Dermis microvascular lymphatic vessel endothelial cell (primary cell): ENCODE measurements at places on chromosomes 12 and 14. TPM values are rescaled to one million over a fixed set of nuclear protein-coding genes. Genes with fewer than 3 reads are reported as not detected.

Gene SDR39U1
- total RNA-seq: 5.0 and 8.5 TPM in 2 replicates

Gene EPYC
- not detected in 2 replicates for total RNA-seq

Gene CABP1
- total RNA-seq: not detected in 2 replicates

Gene MAP3K9
- total RNA-seq: under 0.01 and 0.13 TPM in 2 replicates

Gene CCDC196
- not detected in 2 replicates for total RNA-seq

Gene CDK17
- total RNA-seq: 99.9 and 131 TPM in 2 replicates

Gene ERP27
- 0.13 TPM in 1 of 2 replicates, not detected in the other for total RNA-seq

Gene CIROP
- total RNA-seq: not detected in 2 replicates

Gene IFNG-AS1
- not detected in 2 replicates for total RNA-seq

Gene FLVCR2
- total RNA-seq: 1.6 and 1.8 TPM in 2 replicates

Gene DAAM1
- total RNA-seq: 32.1 and 39.2 TPM in 2 replicates

Gene GCH1
- 4.6 and 8.5 TPM in 2 replicates for total RNA-seq

Gene DNAJC22
- total RNA-seq: 0.51 and 1.9 TPM in 2 replicates

Gene SLC17A8
- total RNA-seq: not detected in 2 replicates

Gene TAS2R9
- not detected in 2 replicates for total RNA-seq

Gene HCAR3
- total RNA-seq: not detected in 2 replicates

Gene SUSD6
- 9.1 and 14.4 TPM in 2 replicates for total RNA-seq

Gene STYK1
- 3.2 and 6.7 TPM in 2 replicates for total RNA-seq

Gene CHFR
- 32.6 and 38.3 TPM in 2 replicates for total RNA-seq

Gene GLT1D1
- total RNA-seq: not detected in 2 replicates

Gene KLRF1
- total RNA-seq: not detected in 2 replicates

Gene MMP19
- 0.51 and 0.63 TPM in 2 replicates for total RNA-seq

Gene STYX
- total RNA-seq: 21.4 and 22.2 TPM in 2 replicates

Gene CATSPERB
- 0.13 and 1.6 TPM in 2 replicates for total RNA-seq

Gene PPP1R3E
- total RNA-seq: 1.7 and 2.9 TPM in 2 replicates

Gene PTCSC3
- total RNA-seq: not detected in 2 replicates

Gene FOXG1
- total RNA-seq: not detected in 2 replicates

Gene KLRC4
- not detected in 2 replicates for total RNA-seq

Gene SERPINA3
- under 0.01 TPM in 1 of 2 replicates, not detected in the other for total RNA-seq

Gene RAB5B
- 37.2 and 46.9 TPM in 2 replicates for total RNA-seq

Gene GPX2
- not detected in 2 replicates for total RNA-seq

Gene PELI2
- total RNA-seq: 7.8 and 18.1 TPM in 2 replicates

Gene RASSF9
- 5.6 and 7.7 TPM in 2 replicates for total RNA-seq

Gene FOXM1
- 4.7 and 5.1 TPM in 2 replicates for total RNA-seq

Gene MRPL42
- total RNA-seq: 58.3 and 63.3 TPM in 2 replicates
